Stimulated activated CD4-positive, alpha-beta T cell treated with anti-CD3 and anti-CD28 coated beads, Interleukin-1b, Interleukin-23, amount 100 ng/mL, for 24 hours (primary cell): ENCODE measurements at places on chromosomes 3 and 15.

DNA sequence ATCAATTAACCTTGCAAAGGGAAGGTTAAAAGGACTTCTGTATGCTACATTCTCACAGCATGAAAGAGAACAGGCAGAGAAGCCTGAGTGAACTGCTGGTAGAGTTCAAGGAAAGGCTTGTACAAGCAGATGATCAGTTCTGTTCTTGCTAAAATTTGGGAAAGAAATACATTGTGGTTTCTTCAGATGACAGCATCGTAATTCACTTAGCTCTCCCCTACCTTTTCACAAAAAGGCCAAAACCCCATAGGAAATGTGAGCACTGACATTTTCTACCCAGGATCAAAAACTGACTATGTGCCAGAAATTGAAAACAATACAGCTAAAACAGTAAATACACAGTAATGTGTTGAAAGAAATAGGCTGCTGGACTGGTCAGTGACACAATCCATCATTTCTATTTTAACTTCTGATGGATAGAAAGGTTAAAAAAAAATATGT is 216.4 kb downstream of the DPH6 start:
- no peak for DNase-seq

DNA sequence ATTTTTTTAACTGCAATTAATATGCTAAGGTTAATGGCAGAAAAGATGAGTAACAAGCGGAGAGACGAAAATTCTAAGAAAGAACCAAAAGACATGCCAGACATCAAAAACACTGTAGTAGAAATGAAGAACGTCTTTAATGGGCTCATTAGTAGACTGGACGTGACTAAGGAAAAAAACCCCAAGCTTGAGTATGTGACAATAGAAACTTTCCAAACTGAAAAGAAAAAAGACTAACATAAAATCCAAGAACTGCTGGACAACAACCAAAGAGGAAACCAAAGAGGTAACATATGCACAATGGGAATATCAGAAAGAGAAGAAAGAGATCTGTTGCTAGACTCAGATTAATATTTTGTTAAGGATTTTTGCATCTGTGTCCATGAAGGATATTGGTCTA is 94.6 kb upstream of the SETMAR start:
- no peak for DNase-seq

GRCh38 chr3:105905328-105905727 is 36.5 kb upstream of the CBLB start:
- no peak for DNase-seq

- DNase-seq: no peak
Measured at GRCh38 chr3:129665024-129665768, 58.7 kb upstream of the PLXND1 start.

DNA sequence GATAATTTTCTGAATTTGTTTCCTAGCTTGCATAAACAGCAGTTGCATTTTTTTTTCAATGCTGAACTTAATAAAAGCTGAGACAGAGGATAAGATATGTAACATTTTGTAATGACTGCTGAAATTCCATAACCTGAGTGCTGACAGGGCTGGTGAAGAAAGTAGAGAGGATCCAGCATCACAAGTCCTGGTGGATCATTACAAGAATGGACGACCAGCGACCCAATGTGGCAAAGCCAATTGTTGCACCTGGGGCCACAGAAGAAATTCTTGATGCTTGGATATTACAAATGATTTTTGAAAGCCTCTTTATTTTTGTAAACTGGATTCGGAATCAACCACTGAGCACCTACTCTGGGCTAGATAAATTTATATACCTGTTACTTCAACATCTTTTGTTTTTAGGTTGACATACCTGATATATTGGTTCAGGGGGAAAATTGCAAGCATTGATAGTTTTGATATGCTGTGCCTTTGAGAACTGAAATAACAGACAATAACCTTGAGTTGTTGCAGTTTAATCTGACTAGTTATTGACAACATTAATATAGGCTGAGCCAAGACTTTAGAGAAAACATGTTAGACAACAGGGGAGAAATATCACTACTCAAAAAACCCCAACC is 3.9 kb upstream of the ACTL6A start:
- DNase-seq: no peak

DNA sequence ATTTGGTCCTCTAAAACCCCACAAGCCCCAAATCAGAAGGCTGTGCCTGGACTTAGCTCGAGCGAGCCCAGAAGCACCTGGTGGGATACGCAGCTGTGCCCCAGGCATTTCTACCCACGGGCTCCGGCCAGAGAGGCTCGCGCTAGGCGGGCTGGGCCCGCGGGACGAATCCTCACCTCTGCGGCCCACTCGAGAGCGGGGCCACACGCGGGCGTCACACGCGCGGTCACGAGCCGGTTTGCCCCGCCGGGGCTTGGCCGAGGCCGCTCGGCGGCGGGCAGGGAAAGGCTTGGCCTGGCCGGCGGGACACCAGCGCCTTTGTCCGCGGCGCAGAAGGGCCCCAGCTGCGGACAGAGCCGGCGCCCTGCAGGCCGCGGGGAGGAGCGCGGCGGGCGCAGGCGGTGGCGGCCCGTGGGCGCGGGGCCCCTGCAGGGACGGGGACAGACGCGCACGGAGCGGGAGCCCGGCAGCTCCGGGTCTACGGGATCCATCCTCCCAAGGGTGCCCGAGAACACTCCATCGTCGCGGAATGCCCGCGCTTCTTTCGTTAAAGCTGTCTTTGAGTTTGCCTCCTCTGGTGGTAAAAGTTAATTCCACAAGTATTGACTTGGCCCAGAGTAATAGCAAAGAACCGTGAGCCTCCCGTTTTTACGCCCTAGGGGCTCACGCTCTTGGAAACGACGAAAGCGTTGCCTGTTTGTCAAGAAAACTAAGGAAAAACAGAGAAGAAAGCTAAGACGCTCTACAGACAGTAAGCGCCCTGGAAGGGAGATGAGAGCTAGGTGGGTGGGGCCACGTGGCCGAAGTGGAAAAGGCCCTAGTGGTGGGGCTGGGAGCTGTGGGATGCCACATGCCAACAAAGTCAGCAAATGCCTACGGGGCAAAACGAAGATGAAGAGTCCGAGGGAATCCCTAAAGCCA is 26.4 kb downstream of the TYRO3 start:
- no peak for DNase-seq

DNA sequence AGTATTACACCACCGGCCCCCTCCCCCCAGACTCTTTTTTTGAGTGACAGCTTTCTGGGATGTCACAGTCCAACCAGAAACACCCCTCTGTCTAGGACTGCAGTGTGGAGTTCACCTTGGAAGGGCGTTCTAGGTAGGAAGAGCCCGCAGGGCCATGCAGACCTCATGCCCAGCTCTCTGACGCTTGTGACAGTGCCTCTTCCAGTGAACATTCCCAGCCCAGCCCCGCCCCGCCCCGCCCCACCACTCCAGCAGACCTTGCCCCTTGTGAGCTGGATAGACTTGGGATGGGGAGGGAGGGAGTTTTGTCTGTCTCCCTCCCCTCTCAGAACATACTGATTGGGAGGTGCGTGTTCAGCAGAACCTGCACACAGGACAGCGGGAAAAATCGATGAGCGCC is 63.6 kb downstream of the AAGAB start:
- DNase-seq: no peak

GRCh38 chr3:170852324-170852723 is 17.7 kb downstream of the RPL22L1 start:
- DNase-seq: no peak

- DNase-seq: no peak
Measured at GRCh38 chr3:46690798-46691197, 2.7 kb downstream of the ALS2CL start.

DNA sequence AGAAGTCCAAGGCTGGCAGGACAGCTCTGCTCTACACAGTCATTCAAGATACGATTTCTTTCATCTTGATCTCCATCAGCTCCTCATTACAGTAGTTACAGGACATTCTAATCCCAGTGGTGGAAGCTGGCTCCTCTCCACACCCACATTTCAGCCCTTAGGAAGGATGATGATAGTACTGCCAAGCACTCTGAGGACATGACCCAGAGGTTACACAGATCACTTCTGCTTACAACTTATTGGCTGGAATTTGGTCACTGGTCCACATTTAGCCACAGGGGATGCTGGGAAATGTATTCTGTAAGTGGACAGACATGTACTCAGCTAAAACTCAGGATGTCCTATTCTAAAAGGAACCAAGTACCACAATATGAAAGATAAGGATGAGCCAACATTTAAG is 77.1 kb downstream of the IQCH start:
- DNase-seq: no peak

DNA sequence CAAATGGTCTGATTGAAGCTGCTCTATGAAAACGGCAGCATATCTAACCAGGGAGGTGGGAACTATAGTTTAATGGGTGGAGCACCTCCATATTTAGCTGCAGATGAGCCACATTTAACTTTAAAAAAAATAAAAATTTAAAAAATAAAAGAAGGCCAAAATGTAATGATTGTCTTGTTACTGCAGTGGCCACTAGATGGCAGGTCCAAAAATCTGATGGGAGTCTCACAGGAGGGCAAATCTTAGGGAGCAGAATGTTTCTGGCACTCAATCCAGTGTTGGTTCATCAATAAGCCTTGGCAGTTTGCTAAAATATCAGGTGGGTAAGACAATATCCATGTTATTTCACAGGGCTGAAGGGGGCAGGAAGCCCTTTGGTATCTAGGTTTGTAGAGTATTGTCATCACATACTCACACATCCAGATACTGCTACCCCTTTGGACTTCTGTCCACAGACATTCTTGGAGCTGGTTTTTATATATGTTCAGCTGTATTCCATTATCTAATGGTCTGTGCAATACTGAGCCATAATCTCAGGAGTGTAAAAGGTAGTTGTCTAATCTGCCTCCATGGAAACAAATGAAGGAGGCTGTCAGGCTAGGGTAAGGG is 233.3 kb downstream of the TIGIT start:
- no peak for DNase-seq

- DNase-seq: no peak
Measured at GRCh38 chr3:190429681-190430080, 20.0 kb downstream of the TMEM207 start.

GRCh38 chr3:152190636-152191183 is 78.0 kb upstream of the MBNL1 start:
- DNase-seq: no peak

- DNase-seq: no peak
Measured at GRCh38 chr15:42549032-42549491, 424 bp downstream of the HAUS2 start.

GRCh38 chr15:99442252-99442897 is 123.4 kb upstream of the MEF2A start:
- no peak for DNase-seq

DNA sequence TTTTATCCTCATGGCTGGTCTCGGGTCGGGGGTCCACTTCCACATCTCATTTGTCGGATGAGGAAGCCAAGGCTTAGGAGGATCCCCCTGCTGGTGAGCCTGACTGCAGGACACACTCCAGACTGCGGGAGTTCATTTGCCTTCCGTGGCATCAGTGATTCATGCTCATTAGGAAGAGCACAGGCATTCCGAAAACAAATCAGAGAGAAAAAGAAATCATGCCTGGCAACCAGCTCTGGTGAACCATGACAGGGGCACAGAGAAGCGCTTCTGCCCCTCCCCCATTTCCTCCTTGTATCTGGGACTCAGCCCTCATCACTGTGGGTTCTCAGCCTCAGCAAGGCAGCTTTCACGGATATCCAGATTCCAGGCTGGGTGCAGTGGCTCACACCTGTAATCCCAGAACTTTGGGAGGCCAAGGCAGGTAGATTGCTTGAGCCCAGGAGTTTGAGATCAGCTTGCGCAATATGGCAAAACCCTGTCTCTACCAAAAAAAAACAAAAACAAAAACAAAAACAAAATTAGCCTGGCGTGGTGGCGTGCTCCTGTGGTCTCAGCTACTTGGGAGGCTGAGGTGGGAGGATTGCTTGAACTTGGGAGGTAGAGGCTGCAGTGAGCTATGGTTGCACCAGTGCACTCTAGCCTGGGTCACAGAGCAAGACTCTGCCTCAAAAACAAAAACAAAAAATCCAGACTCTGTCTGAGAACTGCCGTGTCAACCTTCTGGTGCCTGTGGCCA is 28.4 kb downstream of the IRAK2 start:
- DNase-seq: peak; percentile 66

- no peak for DNase-seq
Measured at GRCh38 chr15:80679804-80680175, 15.3 kb upstream of the ABHD17C start.

- no peak for DNase-seq
Measured at GRCh38 chr3:17783426-17783825, 41.0 kb upstream of the TBC1D5 start.

DNA sequence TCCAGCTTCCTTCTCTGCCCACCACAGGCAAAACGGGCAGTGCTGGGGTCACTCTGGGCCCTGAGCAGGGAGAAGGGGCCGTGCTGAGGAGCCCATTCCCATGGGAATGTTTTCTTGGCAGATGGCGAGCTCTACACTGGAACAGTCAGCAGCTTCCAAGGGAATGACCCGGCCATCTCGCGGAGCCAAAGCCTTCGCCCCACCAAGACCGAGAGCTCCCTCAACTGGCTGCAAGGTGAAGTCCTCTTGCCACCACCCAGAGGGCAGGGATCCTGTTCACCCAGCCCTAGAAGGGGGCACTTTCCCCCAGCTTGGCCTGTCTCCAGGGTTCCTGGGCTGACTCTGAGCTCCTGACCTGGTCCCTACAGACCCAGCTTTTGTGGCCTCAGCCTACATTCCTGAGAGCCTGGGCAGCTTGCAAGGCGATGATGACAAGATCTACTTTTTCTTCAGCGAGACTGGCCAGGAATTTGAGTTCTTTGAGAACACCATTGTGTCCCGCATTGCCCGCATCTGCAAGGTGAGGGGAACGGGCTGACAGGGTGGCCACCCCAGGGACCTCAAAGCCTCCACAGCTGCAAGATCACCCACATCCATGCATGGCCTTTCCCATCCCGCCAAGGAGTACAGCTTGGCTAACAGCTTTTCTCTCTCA is 12.4 kb downstream of the CIB1 start:
- no peak for DNase-seq

GRCh38 chr3:9777694-9778021 is 7.9 kb upstream of the CAMK1 start:
- no peak for DNase-seq

DNA sequence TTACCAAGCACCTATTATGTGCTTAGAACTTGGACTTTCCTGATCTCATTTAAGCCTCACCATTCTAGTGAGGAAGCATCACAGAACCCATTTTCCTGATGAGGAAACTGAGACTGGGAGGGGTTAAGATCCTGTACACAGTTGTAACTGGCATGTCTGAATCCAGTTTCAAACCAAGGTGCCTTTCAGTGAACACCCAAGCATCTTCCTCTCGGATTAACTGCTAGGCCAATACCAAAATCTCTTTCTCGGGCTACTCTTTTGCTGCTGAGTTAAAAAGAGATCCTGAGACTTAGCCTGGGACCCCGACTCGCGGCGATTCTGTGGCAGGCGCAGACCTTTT is 578 bp upstream of the CEMIP start:
- no peak for DNase-seq

GRCh38 chr15:62087671-62088352 is 21.0 kb downstream of the C2CD4A start:
- no peak for DNase-seq
